Gastroesophageal sphincter (tissue), 4 donors: ENCODE measurements at places on chromosomes 1 and 21. TPM values are rescaled to one million over a fixed set of nuclear protein-coding genes. Genes with fewer than 3 reads are reported as not detected.

- ATAC-seq: no peak
Measured at GRCh38 chr1:226636847-226637096, 88.2 kb downstream of the STUM start.

DNA sequence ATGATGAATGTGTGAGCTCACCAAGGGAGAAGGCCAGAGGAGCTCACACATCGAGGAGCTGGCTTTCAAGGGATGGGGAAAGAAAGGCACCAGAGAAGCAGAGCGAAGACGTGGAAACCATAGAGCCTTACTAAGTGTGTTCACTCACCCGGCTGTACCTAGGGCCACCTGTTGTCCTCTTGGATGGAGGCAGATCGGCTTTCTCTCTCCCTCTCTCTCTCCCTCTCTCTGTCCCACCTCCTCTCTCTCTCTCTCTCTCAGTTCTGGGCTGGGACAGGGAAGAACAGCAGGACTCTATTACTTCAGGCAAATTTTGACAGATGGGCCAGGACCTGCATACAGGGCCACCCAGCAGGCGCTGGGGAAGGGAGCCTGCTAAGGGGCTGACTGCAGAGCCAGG is 64.8 kb downstream of the HIVEP3 start:
- no peak for ATAC-seq

- ATAC-seq: no peak
Measured at GRCh38 chr1:88730132-88730675, 46.1 kb downstream of the PKN2 start.

DNA sequence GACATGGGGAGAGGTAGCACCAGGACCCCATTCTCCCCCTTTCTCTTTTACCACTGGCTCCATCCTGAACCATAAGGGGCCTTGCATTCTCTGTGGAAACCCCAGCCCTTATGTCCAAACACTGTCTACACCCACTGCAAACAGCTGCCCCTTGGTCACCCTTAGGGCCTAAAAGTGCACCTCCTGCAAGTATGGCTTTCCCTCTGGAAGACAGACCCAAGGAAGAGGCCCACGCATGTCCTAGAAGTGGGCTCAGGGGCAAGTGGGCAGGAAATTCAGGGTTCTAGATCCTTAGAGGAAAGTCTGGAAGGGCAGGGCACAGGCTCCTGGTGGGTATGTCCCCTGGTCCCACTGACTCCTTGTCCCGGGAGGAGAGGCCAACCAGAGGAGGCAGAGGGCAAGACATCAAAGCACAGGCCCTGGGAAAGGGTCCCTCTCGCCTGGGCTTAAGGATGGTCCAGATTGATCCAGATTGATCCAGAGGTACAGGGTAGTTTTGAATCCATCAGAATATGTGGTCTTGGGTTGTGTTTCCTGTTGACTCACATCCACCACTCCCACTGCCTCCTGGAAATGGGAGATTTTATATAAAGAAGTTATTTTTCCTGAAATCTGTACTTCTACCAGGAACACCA is 150.9 kb downstream of the GRIK3 start:
- ATAC-seq: no peak

OPRD1 gene
- not detected for total RNA-seq

DNA sequence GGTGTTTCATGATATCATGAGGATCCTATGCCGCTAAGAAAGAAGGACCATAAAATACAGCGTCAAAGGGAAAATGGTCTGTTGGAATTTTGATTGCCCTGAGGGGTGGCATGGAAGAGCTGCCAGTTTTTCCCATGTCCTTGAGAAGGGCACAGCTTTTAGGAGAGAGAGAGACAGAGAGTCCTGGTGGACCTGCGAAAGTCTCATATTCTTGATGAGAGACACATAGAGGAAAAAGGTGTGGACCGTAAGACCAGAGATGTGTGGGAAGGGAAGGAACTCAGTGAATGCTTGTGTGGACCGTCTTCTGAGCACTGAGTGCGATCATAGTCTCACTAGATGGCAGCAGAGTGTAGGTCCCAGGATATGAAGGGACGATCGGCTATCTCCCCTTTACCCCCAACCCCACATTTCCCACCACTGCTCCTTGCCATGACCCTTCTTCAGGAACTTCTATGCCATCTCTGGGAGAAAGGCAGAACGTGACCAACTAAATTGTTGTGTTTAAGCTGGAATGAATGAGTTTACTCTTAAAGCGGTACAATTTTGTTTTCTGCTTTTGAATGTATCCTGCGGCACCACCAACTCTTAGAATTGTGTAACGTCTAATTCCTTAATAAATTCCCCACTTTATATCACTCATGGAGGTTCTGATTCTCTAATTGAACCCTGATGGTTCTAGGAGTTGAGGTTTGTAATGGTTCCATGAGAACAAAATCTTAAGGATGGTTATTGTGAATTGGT is 117.7 kb downstream of the CTH start:
- ATAC-seq: peak; percentile 62

GRCh38 chr1:47179017-47179987 is 10.5 kb downstream of the PDZK1IP1 start:
- ATAC-seq: peak; percentile 87

- no peak for ATAC-seq
Measured at GRCh38 chr21:43726686-43727518, 8.0 kb downstream of the PDXK start.

DNA sequence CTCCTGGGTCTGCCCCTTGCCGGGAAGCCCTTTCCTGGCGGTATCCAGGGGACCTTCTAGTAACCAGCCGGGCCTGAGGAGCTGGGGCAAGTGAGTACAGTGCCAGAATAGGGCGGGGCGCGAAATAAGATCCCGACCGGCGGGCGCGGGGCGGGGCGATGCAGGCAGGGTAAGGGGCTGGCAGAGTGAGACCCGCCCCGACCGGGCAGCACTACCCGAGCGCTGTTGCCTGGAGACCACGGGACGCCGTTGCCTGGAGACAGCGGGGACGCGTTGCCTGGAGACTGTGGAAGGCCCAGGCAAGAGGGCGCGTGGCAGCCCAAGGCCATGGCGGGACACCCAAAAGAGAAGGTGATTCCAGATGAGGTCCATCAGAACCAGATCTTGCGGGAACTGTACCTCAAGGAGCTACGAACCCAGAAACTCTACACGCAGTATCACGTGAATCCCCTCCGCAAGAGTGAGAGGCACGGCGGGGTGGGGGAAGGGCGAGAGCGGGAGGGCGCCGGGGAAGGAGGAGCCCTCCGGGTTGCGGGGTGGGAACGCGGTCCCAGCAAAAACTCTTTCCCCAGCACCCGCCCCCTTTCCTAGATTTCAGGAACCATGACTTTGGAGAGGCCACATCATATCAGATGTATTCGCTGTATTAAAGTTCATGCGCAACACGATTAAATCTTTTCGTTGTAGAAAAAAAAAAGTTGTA is 24.3 kb downstream of the EBNA1BP2 start:
- ATAC-seq: peak; percentile 77

CHIA gene
- not detected for total RNA-seq

GRCh38 chr21:35528116-35529042 is 479.3 kb upstream of the RUNX1 start:
- peak; percentile 41 for ATAC-seq

DNA sequence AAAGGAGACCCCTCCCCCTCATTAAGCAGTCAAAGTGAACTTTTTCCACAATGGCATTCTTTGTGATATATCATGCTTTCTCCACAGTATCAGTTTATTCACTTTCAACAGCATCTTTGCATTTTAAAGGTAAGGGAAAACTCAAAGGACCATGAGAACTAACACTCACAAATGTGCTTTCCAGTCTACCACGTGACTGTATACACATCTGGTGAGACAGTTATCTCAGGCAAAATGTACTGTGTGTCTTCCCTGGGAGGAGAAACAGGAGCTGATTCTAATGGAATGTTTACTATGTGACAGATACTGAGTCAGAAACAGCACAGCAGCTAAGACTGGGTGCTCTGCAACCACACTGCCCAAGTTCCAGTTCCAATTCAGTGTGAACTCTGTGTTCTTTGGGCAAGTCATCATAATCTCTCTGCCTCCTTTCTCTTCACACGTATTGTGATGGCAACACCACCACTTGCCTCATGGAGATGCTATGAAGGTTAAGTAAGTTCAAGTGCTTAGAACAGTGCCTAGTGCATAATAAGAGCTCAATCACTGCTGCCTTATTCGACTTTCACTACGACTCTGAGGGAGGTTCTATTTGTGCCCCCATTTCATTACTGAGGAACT is 79.0 kb downstream of the SLC45A1 start:
- peak; percentile 95 for ATAC-seq

GRCh38 chr1:26779098-26779668 is 8.6 kb upstream of the PIGV start:
- no peak for ATAC-seq

ZNF593OS gene
- not detected for total RNA-seq

DNA sequence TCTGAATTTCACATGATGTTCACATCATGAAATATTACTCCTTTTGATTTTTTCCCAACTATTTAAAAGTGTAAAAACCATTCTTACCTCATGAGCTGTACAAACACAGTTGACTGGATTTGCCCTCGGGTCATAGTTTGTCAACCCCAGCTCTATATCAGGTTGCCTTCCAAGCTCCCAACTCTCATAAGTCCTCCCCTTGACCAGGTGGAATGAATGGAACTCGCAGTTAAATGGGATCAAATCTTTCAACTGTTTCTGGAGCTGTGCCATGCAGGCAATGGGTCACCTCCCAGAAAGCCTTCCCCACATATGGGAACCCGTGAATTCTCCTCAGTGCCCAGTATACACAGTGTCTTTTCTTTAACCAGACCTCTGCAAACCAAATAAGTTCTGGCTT is 169.8 kb upstream of the FOXD3 start:
- no peak for ATAC-seq

SRSF4 gene
- total RNA-seq: 99.7 TPM

DNA sequence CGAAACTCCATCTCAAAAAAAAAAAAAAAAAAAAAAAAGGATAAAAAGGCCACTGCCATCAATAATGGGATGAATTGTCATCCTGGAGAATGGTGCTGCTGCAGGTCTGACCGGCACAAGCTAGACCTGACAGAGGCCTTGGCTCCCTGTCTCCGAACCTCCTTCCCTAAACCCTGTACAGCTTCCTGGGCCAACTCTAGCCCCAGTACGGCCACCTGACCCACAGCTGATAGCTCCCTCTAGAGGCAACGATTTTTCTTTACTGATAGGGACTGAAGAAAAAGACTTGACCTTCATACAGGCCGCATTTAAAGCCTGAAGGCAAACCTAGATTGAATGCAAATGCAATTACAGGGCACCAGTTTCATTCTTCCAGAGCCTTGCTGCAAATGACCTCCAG is 30.7 kb downstream of the NOL9 start:
- no peak for ATAC-seq

DNA sequence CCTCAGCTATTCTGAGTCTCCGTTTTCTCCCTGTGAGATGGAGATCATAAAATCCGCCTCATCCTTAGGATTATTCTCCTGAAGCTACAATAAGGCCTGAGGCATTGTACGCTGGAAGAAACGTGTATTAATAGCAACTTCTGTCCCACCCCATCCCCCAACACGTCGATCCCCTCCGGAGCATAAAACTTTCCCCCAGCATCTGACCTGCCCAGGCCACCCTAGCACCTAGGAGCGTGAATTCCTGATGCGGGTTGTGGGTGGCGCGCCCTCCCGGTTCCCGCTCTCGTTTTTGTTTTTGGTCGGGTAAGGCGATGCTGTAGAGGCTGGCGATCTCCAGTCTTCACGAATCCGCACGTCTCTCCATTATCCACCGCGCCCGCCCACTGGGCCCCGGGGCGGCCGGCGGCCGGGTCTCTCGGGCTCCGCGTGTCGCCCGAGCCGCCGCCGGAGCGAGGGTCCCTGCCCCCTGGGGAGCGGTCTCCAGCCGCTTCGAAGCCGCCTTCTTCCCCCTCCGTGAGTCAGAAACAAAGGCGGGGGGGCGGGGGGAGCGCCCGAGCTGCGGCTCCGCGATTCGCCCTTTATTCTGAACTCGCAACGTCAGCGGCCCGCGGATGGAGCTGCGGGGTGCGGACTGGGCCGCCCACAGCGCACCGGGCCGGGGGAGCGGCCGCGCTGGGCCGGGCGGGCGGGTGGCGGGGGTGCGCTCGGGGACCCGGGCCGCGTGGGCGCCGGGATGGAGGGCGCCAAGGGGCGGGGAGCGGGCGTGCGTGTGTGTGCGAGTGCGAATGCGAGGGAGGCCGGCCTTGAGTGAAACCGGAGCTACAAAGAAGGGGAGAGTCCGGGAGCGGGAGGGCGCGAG is at the start of gene PLEKHO1:
Gene PLEKHO1, plus strand, starts transcription at position 646 of the 862 bp plus-strand sequence. CDS start 342 bp downstream, outside the sequence.
- ATAC-seq: peak; percentile 87

CDC14A gene
- 9.2 TPM for total RNA-seq

GBP4 gene
- 4.0 TPM for total RNA-seq

DNA sequence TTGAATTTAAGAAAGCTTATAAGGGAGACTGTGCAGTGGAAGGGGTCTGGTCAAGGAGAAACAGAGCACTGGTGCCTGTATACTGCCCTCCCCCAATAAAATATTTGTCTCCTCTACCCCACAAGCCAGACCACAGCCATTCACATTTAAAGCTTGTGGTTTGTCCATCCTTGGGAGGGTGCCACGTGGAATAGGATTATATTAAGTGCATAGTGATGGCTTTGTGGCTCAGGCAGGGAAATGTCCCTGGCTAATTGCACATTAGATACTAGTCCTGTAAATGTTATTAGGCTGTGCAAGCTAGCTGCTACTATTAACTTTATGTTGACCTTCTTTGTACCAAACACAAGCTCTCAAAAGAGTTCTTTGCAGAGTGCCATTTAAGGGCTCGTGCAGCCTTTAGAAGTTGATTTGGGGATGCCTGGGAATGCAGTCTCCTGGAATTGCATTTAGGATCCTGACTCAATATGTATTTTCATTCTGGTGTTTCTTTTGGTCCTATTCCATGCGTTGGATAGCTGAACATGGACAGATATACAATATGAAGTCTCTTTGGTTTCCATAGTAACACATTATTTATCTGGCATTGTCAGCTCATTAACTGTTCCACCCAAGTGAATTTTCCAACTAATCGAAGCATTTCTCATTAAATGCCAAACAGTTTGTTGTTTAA is 210.6 kb downstream of the ROR1 start:
- no peak for ATAC-seq

- no peak for ATAC-seq
Measured at GRCh38 chr1:66335125-66335524, 198.8 kb upstream of the SGIP1 start.

GRCh38 chr1:24786191-24786590 is 40.9 kb downstream of the CLIC4 start:
- peak; percentile 86 for ATAC-seq

C8B gene
- total RNA-seq: not detected

DNA sequence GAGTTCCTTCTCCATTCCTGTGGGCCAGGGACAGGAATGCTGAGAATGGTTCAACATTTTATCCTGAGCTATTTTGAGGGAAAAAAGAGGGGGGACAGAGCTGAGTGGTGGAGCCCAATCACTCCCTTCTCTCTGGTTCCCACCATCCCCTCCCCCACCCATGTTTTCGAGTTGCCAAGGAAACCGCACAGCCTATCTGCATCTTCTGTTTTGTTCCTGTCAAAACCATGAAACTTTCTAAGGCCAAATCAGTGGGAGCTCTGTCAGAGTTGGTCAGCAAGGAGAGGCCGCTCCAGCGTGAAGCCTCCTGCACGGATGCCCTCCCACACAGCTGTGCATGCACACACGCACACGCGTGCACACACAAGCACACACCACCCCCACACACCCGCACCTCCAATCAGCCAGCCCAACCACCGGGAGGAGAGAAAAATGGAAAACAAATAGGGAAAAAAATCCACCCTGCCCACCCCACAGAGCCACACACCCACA is 54.5 kb upstream of the ATP2B4 start:
- no peak for ATAC-seq

- no peak for ATAC-seq
Measured at GRCh38 chr1:31510304-31510703, 66.0 kb upstream of the TINAGL1 start.

HIVEP3 gene
- total RNA-seq: 1.9 TPM

- ATAC-seq: no peak
Measured at GRCh38 chr1:18670868-18671225, 40.2 kb downstream of the PAX7 start.
